ENCODE measurements at places on chromosomes 4 and X. TPM values are rescaled to one million over a fixed set of nuclear protein-coding genes. Genes with fewer than 3 reads are reported as not detected.

- no peak for DNase-seq
These were observed 102.0 kb downstream of the SYTL5 start for GRCh38 chrX:38108364-38108763.

- no peak for DNase-seq
These were observed 244.7 kb downstream of the SLC7A11 start for GRCh38 chr4:137997496-137997895.

GRCh38 chr4:77586951-77587383 lies 18.7 kb upstream of the CXCL13 start:
- peak; percentile 12 for DNase-seq

DNA sequence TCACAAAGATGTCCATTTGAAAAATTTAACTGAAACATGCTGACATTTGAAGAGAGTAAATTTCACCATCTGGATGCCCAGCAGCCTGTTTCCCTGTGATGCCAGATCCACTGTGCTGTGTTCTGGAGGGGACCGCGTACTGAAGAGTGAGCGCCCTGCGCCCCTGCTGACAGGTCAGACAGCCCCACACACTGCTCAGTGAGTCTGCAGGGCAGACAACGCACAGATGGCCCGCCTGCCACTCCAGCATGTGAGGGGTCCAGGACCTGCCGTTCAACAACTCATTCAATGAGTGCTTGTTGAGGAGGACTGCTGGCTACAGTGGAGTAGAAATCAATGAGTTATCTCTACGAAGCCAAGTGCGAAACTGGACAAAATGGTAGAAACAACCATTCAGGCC lies 49.2 kb downstream of the FGFRL1 start:
- DNase-seq, result no peak

DNA sequence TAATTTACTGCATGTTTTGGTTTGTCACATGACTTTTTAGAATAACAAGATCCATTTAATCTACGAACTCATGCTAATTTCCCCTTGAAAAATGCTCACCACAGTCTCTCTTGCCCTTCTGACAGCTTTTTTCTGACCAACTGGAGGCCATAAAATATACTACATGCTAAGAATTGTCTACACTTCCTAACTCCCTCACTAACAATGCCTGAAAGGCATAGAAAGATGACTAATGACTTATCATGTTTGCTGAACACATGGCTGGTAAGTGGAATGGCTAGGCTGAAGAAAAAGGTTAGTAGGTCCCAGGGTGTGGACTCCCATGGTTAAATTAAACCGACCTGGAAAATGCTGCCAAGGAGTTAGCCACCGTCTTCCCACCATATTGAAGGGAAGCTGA lies 309.9 kb downstream of the SPOCK3 start:
- no peak for DNase-seq

GRCh38 chr4:148757171-148757570 lies 315.0 kb upstream of the NR3C2 start:
- DNase-seq, result no peak

- no peak for DNase-seq
These were observed 19.2 kb downstream of the ALPK1 start for GRCh38 chr4:112316360-112316759.

GRCh38 chr4:183395395-183395794 lies 49.0 kb upstream of the CDKN2AIP start:
- DNase-seq, result no peak

GRCh38 chrX:20452487-20452886 lies 185.8 kb upstream of the RPS6KA3 start:
- no peak for DNase-seq

Gene HPSE
- 8.9 TPM for total RNA-seq

Gene RPA4
- 0.41 TPM for total RNA-seq

Gene RHOH
- total RNA-seq, result 200 TPM

Gene SCD5
- not detected for total RNA-seq

Gene PTPN13
- 7.8 TPM for total RNA-seq

Gene SPANXA1
- not detected for total RNA-seq

Gene NIPAL1
- 3.3 TPM for total RNA-seq

Gene PRKG2
- 2.2 TPM for total RNA-seq

Gene TMEM144
- total RNA-seq, result 0.61 TPM

Gene SAGE1
- total RNA-seq, result not detected

Gene HSFX2
- 0.64 TPM for total RNA-seq

Gene PPP1R2C
- not detected for total RNA-seq
